ENCODE measurements at places on chromosomes 1 and 21.

DNA sequence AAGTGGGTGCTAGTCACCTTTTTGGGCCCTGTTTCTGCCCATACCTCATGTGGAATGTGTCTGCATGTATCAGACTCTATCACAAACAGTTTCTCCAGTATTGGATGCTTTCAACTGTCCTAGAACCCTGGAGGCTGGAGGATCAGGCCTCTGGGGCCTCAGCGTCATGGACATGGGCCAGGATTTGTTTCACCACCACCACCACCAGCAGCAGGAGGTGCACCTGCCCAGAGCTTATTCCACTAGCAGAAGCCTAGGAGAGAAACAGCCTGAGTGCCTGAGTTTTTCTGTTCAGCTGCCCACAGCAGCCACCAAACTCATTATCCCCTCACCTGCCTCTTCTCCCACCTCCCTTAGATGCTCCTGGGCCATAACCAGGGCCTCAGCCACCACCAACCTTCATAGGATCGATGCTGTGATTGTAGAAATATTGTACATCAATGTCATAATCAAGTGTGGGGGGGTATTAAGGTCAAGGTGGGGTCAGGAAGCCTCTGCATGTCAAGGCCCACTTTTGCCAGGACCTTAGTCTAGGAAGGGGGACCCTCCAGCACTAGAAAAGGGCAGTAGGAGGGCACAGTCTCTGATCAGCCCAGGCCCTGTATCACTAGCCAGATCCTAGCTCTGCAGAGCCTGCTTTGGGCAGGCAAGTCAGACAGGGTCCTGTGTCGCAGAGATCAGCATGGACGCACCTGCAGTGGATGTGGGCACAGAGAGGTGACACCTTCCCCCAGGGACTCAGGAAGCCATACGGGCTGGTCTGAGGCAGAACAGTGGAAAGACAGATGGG, 9.3 kb downstream of the DMAP1 start:
- DNase-seq = no peak

- peak; percentile 12 for DNase-seq
These were observed 76.4 kb upstream of the MAN1A2 start for GRCh38 chr1:117290890-117291289.

DNA sequence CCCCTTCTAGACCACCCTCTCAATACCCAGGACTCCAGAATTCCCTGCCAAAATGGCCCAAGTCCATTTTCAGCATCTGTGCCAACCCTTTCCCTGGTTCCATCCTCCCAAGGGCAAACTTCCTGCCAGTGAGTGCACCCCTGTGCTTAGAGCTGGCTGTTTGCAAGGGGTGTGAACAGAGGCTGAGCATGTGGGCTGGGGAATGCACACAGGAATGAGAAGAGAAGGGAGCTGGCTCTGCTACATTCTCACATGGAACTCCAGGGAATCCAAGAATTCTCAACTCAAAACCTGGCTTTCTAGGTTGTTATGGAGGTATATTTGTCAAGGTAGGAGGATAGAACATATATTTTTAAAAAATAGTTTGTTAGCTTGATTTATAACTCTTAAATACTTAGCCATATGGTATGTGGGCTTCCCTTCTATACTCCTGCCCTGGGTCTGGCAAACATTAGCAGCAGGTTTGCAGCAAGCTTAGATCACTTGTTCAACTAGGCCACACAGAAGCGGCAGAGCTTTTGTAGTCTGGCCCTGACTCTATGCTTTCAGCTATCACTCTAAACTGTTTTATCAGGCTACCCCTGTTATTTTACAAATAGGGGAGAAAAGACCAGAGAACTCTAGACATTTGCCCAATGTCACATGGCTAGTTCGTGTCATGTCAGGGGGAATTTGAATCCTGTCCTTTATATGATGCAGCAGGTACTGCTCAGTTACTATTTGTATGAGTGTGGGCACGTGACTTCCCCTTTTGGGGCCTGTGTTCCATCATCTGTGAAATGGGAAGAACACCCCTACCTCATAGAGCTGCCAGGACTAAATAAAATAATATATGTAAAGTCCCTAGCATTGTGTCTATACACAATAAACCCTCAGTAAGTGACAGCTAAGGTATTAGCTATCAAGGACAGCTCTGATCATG, 8.1 kb upstream of the STMN1 start:
- DNase-seq = peak; percentile 24

DNA sequence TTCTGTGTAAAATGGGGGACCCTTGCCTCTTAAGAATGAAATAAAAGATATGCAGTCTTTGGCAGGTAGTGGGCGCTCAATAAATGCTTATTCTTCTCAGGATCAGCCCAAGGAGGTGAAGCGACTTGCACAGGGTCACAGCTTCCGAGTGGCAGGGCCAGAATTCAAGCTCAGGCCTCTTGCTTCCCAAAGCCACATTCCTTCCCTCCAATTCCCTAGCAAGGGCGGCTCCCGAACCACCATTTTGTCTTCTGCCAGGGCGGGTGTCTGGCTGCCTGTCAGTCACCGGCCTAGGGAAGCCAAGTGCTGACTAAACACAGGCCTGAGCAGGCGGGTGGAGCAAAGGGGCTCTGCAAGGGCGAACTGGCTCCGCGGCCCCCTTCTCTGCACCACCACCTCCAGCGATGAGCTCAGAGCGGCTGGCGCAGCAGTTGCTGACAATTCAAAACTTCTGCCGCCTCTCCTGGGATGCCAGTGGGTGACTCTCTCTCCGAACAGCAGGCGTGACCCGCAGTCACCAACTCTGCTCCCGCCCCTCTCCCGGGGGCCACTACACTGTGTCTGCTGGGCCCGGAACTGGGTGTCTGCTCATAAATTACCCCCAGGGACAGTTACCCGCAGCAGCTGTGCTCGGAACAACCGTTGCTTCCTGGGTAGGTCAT, 10.8 kb downstream of the GPR3 start:
- DNase-seq = peak; percentile 68

DNA sequence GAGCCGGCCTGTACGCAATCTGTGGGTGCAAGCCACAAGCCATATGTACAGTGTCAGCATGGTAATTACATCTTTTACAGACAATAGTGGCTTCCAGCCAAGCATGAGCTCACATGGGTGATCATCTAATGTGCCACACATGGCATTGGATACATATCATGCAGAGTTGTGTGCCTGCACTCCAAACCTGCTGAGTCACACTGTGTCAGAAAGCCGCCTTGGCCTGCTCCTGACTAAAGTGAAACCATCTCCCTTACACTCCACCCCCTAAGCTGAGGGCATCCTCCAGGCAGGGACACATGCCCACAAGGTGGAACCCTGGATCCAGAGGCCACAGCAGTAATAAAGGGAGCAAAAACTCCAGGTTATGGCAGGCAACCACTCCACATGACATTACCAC, 72.5 kb downstream of the KCNT2 start:
- peak; percentile 38 for DNase-seq

GRCh38 chr1:79777481-79778219, 771.1 kb upstream of the ADGRL4 start:
- DNase-seq = no peak

GRCh38 chr1:181080556-181080955, 7.9 kb upstream of the IER5 start:
- DNase-seq = no peak

DNA sequence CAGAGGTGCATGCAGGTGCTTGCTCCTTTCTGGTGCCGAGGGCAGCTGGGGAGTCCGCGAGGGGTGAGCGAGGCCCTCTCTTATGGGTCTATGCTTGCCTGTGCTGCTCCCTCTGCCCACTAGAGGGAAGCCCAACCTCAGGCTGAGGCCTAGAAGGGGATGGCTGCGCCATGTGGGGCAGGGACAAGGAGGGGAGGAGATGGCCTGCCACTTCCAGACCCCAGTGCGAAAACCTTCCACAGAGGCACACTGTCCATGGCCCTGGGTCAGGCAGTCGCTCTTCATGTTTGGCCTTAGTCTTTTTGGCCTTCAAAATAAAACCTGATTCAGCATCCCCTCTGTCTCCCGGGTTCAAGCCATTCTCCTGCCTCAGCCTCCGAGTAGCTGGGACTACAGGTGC, 14.0 kb downstream of the RHBG start:
- DNase-seq = peak; percentile 64

DNA sequence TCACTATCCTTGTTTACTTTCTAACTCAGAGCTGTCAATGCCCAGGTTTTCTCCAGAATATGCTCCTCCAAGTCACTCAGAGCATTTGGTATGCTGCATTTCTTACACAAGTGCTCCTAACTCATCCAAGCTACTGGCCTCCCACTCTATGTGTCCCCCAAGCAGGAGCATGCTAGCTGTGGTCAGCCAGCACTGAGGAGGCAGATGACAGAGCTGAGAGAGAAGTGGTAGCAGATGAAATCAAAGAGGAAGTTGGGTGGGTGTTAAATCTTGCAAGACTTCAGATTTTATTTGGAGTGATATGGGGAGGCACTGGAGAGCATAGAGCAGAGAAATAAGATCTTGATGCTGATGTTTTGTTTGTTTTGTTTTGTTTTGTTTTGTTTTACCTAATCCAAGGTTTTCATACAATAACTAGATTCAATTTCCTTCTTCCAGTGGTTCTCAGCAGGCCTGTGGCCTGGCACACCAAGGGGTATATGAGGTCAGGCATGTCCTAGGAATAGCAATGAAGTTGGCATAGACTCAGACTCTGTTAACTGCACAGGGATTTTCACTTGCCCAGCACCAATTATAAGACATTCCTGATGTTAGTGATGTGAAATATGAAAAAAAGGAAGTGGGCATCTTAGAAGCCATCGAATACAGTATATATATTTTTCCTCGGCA, 3.1 kb upstream of the PGBD5 start:
- no peak for DNase-seq

DNA sequence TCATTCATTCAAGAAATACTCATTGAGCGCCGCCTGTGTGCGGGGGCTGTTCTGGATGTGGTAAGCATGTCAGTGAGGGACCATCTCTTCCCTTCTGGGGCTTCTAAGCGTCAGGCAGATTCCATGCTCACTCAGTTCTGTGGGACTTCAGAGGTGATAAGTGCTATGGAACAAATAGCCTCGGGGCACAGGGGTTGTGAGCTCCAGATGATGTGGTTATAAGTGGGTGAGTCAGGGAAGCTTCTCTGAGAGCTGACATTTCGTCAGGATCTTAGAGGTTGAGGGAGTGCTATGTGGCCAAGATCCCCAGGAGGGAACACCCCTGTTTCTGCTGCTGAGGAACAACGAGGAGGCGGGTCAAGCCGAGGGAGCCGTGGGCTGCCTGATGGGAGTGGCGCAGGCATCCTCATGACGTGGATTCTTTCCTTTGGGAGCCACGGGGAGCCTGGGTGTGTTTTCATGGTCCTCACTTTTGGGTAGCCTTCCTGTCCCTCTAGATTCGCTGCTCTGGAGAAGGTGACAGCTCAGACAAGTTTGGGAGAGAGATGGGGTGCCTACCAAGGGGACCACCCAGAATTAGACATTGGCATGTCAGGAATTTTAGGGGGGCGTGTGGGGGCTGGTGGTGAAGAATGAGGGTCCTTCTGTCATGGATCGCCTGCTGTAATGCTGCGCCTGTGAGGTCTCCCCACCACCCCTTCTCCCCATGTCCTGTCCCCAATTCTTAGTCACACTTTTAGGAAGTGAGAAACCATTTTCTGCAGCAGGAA, 38.5 kb downstream of the HUNK start:
- no peak for DNase-seq

DNA sequence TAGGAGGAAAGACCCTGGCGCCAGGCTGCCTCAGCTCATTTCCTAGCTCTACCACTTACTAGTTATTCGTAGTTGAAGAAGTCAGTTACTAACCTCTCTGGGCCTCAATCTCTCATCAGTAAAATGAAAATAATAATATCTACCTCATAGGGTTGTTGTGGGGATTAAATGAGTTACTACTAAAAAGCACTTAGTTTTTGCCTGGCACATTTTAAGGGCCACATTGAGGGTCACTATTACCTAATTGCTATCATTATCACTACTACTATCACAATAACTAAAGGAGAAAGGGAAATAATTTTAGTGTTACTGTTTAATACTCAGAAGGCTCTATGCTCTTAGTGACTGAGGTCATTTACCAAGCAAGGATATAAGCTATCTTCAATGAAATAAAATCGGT, 25.0 kb downstream of the TRIT1 start:
- DNase-seq = no peak

DNA sequence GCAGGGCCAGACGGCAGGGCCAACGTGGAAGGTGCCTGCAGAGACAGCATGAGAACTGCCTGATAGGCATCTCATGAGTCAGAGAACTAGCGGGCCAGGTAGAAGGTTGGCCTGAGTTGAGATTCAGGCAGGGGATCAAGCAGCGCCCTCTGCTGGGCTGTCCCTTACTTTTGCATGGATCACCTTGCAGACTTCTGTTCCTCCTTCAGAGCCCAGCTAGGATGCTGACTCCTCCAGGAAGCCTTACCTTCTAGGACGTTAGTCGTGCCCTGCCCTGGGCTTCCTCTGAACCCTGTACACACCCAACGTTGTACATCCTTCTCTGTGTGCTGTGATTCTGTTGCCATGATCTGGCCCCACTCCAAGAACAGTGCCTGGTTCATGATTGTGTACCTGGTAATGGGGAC, 231.3 kb upstream of the VAMP3 start:
- DNase-seq = no peak

- peak; percentile 3 for DNase-seq
These were observed 145.3 kb upstream of the NCAM2 start for GRCh38 chr21:20852866-20853265.

- no peak for DNase-seq
These were observed 139.6 kb downstream of the PLPP3 start for GRCh38 chr1:56439610-56440264.
